ENCODE measurements at places on chromosomes 2 and 18.

DNA sequence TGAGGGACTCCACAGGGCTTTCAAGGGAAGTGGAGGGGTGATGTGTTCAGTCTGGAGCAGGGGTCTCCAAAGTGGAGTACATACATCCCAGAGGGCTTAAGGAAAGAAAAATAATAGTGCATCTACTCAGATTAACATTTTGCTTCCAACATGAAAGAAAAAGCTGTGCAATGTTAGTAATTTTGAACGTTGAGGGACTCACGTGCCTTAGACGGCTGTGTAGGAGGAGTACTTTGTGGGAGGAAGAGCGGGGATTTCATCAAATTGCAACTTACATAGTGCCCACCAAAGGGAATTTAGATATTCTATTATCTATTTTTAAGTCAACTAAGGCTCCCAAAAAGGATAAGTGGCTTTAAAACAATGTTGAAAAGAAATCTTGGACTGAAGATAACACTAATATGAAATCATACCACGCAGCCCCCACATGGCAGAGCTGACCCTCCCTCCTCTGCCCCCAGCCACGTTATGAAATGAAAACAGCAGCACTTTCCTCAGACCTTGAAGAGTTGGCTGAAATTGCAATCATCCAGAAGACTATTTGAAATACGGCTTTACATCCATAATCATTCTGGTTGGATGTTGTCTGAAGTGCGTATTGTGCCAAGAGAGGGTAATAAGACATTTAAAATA, 42.9 kb downstream of the MEX3C start:
- no peak for DNase-seq

GRCh38 chr2:120966510-120967254, 231.0 kb downstream of the GLI2 start:
- DNase-seq, result no peak

GRCh38 chr2:226295123-226295522, 504.5 kb downstream of the IRS1 start:
- DNase-seq, result no peak

GRCh38 chr2:51778806-51779205, 746.9 kb upstream of the NRXN1 start:
- no peak for DNase-seq

GRCh38 chr2:204691911-204692510, 146.7 kb downstream of the PARD3B start:
- peak; percentile 67 for DNase-seq

DNA sequence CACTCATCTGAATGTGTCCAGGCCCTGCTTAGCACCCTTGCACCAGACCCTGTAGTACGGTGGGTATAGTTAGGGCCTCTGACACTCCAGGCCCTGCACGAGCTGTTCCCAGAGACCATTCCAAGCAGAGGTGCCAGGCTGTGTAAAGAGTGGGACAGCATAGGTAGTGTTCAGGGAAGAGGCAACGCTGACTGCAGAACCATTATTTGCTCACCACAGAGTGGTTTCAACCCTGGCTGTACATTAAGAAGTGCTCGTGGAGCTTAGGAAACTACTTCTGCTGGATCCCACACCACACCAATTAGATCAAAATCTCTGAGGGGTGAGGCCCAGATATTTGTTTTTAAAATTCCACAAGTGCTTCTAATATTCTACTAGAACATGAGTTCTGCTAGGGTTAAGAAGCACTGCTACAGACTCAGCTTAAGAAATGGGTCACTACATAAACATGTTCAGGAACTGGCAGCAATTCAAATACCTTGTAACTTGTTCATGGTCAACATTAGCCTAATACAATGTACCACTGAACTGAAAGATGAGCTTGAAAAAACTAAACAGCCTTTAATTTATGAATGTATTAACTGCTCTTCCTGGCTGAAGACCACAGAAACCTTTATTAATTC, 183.0 kb downstream of the MYO5B start:
- no peak for DNase-seq

- no peak for DNase-seq
These were observed 56.7 kb upstream of the ZNF236 start for GRCh38 chr18:76765649-76766048.

GRCh38 chr2:38863061-38863695, 12.6 kb downstream of the DHX57 start:
- DNase-seq, result no peak

DNA sequence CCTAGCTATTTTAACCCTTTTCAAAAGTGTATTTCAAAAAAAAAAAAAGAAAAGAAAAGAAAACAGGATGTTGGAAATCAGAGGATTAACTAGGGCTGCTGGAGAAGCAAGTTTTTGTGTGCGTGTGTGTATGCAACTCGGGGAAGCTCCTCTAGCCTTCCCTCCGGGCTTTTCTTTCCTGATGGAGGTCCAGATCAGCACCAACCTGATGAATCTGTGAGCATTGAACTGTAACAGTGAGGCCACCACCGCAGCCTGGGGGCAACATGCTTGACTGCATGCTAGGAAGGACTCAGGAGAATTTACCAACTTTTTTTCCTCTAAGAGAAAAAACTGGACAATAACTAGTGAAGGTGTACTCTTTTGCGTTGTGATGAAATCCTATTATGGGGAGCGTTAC, 2.3 kb downstream of the OBSL1 start:
- no peak for DNase-seq

- no peak for DNase-seq
These were observed 26.1 kb downstream of the ADCY3 start for GRCh38 chr2:24893934-24894333.

- no peak for DNase-seq
These were observed 211.8 kb upstream of the DSEL start for GRCh38 chr18:67728364-67728763.

- no peak for DNase-seq
These were observed 30.0 kb downstream of the CROCC2 start for GRCh38 chr2:240936106-240936505.

DNA sequence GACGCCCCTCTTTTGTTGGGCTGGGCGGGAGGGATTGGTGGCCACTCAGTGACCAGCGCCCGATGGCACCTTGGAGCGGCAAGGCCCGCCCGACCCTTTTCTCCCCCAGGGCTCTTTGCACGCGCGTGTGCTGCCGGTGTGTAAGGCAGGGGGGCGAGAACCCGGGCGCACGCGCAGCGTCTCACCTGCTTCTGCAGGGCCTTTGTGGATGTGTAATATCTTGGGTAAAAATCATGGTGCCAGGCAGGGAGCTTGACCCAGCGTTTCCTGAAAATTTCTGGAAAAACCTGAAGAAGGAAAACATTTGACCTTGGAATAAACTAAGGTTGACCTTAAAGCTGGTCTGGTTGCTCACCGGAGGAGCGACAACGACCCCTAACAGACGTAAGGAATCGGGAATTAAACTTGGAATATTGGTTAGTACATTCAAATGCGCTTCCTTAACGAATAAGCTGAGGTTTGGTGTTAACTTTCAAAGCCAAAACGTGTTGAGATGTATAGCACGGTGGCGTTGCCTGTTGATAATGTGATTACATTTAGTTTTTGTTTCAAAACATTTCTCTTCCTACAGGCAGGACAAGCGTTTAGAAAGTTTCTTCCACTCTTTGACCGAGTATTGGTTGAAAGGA, 438 bp downstream of the HSPE1 start:
- no peak for DNase-seq

- DNase-seq, result peak; percentile 18
These were observed 271.9 kb downstream of the DPP10 start for GRCh38 chr2:114714313-114714712.

- no peak for DNase-seq
These were observed 755.7 kb upstream of the CELF4 start for GRCh38 chr18:38321262-38321661.

GRCh38 chr2:197200051-197200761, 110.4 kb downstream of the ANKRD44 start:
- no peak for DNase-seq

- peak; percentile 59 for DNase-seq
These were observed 101.0 kb upstream of the CERS6 start for GRCh38 chr2:168355121-168355520.

- DNase-seq, result no peak
These were observed 28.9 kb downstream of the SERTAD2 start for GRCh38 chr2:64624862-64625261.

- DNase-seq, result no peak
These were observed 7.4 kb downstream of the CNNM4 start for GRCh38 chr2:96768083-96768561.

DNA sequence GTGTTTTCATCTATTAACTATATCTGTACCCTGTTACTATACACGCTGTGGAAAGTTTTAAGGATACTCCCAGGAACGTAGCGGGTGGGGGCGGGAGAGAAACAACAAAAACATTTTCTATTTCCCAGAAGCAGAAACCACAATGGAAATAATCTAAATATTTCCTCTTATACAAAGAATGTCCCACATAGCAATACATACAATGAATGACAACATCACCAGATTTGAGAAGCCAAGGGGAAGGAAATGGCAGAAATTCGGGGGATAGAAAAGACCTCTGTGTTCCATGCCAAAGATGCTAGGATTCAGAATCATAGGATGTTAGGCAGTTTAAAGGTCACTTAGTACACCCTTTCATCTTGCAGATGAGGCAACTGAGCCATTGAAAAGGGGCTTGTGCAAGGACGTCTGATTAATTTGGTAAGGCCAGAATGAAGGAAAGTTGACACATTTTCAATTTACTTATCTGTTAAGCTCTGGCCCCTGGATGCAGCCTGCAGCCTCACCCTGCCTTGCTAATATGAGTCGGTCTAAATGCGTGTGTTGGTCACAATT, 41.1 kb upstream of the SCYGR1 start:
- no peak for DNase-seq

DNA sequence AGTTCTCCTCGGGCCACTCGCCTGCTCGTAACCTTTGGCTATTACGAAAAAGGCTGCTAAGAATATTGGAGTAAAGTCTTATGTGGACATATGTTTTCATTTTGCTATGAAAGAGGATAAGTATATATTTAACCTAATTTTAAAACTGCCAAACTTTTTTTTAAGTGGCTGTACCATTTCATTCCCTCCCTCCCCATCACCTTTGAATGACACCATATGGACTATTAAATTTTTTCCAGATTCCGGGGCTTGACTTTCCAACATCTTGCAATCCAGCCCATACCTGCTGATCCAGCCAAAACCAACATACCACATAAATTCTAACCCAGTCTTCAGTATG, 31.5 kb downstream of the REEP1 start:
- no peak for DNase-seq

DNA sequence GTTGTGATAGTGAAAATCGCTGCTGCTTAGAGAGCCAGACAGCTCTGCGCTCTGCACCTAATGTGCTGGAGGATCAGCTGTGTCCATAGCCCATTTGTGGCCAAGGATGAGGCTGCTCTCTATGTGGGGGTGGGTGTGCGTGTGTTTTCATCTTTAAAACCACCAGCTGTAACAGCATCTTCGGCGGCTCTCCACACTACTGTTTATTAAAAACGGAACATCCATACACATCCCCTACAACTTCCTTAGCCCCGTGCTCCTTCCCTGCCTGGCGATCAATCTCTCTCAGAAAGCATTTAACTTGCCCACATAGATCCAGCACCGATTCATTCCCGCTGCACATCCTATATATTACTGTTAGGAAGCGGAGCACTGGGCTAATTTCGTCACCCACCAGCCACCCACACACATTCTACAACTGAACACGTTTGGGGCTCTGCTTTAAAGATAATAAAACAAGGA, 1.6 kb downstream of the CELF4 start:
- DNase-seq, result peak; percentile 33

- no peak for DNase-seq
These were observed 216.9 kb downstream of the BCL11A start for GRCh38 chr2:60336442-60337141.

DNA sequence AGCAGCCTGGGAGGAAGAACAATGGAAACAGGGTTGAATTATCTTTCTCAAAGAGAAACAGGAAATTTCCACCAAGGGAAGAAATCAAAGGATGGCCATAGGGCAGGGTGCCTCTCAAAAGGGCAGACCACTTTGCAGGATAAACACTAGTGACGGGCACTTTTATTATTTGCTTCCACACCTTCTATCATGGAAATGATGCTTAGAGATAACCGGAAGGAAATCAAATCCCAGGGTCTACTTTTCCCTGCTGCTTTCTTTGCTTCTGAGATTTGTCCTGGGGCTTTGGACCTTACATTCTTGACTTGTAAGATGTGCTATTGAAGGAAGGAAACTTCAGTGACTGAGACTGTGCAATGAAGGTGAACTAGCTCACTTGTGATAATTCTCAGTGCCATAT, 1.1 kb upstream of the SCN9A start:
- DNase-seq, result no peak

GRCh38 chr2:120556911-120557310, 178.8 kb upstream of the GLI2 start:
- no peak for DNase-seq

DNA sequence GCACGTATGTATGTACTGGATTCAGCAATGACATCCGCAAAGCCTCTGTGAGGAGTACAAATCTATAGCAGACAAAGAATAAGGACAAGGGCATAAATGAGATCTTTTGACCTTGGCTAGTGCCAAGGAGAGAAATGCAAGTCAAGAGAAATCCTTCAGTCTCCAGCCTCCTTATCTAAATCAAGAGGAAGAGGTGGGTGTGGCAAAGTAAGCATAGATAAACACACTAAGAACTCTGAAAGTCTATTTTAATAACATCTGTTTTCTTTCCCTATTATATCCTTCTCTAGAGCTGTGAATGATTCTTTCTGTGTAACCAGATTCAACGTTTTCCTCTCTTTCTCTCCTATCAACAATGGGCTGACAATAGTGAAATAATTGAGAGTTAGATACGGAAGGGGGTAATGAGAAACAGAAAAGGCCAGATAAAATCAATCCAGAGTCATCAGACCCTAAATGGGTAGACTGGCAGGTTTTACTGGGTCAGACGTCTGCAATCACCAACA, 118.5 kb upstream of the ZFP36L2 start:
- no peak for DNase-seq
